ENCODE measurements at places on chromosomes 2 and 18. TPM values are rescaled to one million over a fixed set of nuclear protein-coding genes. Genes with fewer than 3 reads are reported as not detected.

Gene CLEC4F
- not detected for total RNA-seq

Gene DYNAP
- total RNA-seq: not detected

Gene DCDC2C
- not detected for total RNA-seq

Gene PECR
- total RNA-seq: 15.3 TPM

Gene LYPD6
- 0.19 TPM for total RNA-seq

Gene DAW1
- 3.8 TPM for total RNA-seq

Gene SMC6
- total RNA-seq: 21.6 TPM

Gene TACR1
- 0.05 TPM for total RNA-seq

Gene AOX1
- 4.9 TPM for total RNA-seq

Gene PTPRN
- total RNA-seq: 1.1 TPM

Gene TSN
- 92.9 TPM for total RNA-seq

Gene GALM
- total RNA-seq: 17.4 TPM

Gene TWIST2
- 8.6 TPM for total RNA-seq

Gene UGT1A6
- total RNA-seq: 1.6 TPM

Gene SMIM21
- not detected for total RNA-seq

Gene EDAR
- 0.08 TPM for total RNA-seq

Gene POTEC
- not detected for total RNA-seq
